DMS153 (cell line): ENCODE measurements at places on chromosomes 3 and 15.

DNA sequence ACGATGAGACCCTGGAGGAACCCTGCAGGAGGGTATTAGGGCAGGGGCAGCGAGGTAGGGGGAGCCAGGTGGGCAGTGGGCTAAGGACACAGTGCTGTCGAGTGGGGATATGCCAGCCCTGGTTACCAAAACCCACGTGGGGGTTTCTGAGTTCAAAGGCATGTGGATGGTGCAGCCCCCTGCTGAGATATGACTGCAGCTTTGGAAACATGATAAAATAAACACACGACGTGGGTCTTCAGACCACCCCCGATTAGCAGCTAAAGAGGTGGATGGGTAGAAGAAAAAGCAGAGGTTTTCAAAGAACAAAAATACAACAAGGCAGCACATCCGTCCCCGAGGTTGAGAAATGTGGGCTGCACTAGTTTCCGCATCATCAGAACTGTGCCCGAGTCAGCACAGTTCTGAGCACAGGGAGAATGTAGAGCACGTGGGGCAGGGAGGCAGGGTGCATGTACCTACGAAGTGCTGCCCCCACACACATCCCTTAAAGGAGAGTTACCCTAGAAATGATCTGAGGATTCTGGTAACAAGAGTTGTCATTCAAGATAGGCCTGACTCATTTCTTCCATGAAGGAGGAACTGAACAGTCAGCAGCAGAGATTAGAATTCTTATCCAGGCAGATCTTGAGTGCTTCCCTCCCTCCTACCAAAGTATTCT lies 121.3 kb downstream of the RPLP1 start:
- no peak for DNase-seq

GRCh38 chr15:23797747-23798446 lies 110.8 kb upstream of the NDN start:
- no peak for DNase-seq

GRCh38 chr3:143295201-143296080 lies 175.9 kb downstream of the CHST2 start:
- DNase-seq = no peak

DNA sequence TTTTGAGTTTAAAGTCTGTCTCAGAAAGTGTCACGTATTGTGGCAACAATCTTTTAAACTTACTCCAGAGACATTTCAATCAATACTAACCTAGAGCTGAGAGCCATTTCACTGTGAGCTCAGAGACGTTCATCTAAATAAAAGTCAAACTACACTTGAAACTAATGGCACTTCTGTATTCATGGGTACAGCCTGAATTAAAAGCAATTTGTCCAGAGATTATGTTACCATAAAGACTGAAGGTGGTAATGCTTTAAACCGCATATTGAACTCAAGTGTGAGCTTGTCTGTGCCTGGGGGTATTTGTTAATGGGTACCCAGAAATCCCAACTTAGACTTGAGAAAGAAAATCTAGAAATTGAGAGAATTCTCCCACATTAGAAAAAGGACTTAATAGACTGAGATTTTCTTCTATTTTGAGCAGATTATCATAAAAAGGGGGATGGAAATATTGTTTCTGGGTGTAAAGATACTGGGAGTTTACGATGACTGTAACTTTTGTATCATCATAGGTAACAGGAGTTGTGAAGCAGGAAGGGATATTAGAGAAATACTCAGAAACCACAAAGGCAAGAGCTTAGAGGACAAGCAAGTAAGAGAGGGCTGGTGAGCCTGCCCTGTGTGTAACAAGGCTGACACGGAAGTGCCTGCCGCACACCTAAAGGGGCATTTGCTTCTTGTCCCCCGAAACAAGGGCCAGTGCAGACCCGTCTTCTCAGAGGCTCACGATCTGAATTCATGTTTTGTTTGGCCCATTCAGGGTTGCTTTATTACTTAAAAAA lies 36.9 kb downstream of the LRIG1 start:
- DNase-seq = no peak

DNA sequence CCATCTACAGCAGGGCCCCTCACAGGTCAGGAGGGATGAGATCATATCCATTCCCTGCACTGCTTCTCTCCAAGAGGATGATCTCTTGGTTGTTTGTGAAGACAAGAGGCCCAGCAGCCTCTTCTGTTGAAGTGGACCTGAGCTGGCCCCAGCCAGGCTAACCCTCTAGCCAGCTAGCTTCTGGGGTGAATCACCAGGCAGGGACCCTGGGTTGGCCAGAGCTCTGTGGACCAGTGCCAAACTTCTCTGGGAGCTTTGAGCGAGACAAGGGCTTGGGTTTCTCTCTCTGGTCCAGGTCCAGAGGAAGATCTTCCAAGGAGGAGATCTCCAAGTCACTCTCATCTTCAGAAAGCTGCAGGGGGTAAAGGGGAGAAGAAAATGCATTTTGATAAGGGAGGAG lies 52.7 kb downstream of the CLDN18 start:
- no peak for DNase-seq

GRCh38 chr15:101009176-101009575 lies 90.0 kb downstream of the LRRK1 start:
- DNase-seq = no peak

- DNase-seq = no peak
These were observed 7.8 kb downstream of the OCA2 start for GRCh38 chr15:28091313-28091712.

- no peak for DNase-seq
These were observed 37.8 kb downstream of the EHHADH start for GRCh38 chr3:185215873-185216606.

DNA sequence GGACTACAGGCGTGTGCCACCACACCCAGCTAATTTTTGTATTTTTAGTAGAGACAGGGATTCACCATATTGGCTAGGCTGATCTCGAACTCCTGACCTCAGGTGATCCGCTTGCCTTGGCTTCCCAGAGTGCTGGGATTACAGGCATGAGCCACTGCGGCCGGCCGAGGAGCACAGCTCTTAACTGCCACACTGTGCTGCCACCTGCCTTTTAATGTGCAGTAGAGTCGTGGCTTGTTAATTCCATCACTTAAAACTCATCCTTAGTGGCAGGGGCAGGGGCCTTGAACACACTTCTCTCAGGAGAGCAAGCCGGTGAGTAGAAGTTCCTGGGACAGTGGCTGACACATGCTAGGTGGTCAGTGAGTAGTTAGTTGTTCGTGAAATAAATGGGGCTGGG lies 12.5 kb downstream of the ABCF3 start:
- no peak for DNase-seq
